ENCODE measurements at places on chromosomes 4 and X.
A peak's percentile ranks its signal among the peaks of the same experiment; 100 is the strongest.

GRCh38 chr4:94253036-94253435, 45.4 kb downstream of the SMARCAD1 start:
- no peak for DNase-seq

DNA sequence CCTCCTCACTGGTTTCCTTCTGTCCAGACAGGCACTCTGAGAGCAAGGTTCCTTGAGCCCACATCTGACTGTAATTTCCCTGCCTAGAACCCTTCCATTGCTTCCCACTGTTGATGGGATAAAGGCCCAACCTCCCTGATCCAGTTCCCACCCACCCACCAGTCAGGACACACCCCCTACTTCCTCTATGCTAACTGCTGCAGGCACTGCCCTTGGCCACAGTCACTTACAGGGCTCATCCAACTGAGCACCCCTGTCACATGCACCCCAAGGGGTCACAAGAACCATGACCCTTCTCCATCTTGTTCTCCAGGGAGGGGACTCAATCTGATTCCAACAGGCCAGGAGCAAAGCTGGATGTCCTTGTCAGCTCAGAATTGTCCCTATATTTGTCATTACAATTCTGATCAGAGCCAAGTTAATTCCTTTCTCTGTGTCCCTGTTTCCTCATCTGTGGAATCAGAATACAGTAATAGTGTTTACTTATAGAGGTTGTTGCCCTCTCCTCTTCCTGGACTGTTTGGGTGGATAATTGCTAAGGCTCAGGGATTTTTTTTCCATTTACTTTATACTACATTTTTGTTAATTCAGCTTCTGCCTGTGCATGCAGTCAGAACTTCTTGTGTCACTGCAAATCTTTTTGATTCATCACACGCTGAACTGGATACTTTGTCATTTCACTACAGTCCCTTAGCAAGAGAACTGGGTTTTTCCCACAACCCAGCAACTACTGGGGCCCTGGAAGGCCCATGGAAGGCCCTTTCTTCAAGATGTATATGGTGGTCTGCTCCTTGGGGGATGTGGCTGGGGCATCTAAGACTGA, 105.6 kb upstream of the MAMLD1 start:
- DNase-seq, result no peak

GRCh38 chr4:15757054-15757453, 21.1 kb upstream of the CD38 start:
- no peak for DNase-seq

GRCh38 chr4:99405433-99406115, 29.6 kb downstream of the ADH7 start:
- peak; percentile 8 for DNase-seq

DNA sequence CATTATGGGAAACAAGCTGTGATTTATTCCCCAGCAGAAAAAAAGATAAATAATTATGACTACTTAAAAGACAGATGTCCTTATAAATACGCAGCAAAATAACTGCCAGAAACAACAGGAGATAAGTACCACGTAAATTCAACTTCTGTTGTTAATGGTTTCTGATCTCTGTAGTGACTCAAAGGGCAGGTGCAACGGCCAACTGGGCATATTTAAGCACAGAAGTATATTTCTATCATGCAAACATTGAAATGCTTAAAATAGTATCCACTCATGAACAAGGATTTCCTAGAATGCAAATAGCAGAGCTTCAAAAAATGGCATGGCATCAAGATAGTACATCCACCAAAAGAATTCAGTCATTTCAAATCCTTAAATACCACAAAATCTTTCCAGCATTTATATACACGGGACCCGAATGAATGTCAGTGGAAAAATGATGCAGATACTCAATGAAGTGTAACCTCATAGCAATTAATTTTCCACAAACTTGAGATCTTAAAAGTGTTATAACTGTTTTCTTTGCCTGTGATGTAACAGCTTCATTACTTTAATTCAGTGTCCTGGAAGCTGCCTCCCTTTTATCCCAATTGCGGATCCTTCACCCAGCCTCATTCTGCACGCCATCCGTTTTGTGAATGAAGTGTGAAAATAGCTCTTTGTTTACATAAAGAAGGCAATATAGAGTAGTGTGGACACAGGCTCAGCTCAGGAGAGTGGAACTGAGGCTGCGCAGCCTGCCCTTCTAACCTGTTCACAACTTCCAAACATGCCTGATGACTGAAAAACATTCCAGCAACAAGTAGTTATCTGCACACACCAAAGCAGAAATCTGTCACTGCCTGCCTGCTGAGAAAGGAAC, 10.2 kb downstream of the PDGFC start:
- DNase-seq, result no peak

GRCh38 chr4:172654457-172654856, 514.2 kb upstream of the GALNT7 start:
- DNase-seq, result peak; percentile 66

DNA sequence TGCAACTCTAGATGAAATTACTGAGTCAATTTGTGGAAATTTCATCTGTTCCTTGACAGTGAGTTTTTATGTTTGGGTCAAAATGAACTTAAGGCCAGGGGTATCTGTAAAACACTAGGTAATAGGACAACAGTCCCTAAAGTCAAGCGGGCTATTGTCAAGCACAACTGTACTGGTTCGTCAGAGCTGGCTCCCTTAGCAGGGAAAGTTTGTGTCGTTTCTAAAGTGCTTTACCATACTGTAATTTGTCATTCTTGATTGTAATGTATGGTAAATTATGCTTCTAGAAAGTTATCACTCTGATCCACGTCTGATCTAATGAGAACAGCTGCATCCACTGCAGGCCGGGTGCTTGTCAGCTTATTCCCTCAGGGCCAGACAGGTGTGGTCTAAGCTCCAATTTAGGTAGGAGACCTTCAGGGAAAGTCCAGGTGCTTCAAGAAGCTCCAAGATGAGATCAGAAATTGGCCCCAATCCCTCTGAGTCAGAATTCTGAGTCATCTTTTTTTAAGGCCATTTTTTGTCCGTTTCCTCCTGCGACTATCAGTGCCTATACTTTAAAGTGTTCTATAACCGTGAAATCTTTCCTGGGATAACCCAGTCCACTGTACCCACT, 92.2 kb downstream of the PALLD start:
- DNase-seq, result no peak

DNA sequence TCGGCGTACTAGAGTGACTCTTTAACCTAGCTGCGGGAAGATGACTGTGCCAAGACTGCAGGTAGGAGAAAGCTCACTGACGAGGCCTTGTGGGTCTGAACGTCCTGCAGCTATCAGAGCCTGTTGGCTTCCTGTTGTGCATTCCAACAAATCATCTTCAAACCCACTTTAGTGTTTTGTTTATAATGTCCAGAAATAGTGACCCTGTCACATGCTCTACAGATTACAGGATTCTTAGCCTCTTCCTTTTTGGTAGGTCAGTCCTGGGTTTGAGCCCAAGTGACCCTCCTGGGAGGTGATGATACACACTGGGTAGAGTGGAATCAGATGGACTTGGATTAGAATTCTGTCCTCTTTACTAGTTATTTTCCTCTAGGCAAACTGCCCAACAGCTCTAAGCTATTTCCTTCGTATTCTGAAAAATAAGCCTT, 33.2 kb downstream of the HTT start:
- DNase-seq, result no peak

DNA sequence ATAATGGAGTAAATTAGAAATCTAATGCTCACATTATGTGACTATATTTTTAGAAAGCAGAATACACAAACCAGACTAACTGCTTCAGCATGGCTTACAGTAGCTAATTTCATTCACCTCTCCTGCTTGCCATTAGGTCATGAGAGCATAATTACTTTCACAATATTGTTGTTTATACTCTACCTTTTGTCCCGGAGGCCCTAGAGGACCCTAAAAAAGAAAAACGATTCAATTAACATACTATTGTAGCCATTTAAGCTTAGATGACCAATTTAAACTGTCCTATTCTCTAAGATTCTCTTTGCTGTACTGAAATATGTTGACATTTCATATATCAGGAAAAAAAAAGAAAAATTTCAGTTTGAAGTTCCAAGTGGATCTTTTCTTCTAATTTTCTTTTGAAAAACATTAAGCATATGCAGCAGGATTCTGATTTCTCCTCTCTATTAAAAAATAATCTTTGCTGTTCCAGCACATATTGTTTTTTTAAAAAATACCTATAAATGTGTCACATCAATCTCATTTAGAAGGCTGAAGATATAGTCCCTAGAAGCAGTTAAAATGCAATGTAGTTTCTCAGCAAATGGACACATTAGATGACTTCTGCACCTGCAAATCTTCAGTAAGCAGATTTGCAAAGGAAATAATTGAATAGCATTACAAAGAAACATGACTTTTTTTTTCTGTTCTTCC, 157.7 kb upstream of the ETNPPL start:
- no peak for DNase-seq

GRCh38 chr4:175930471-175930870, 118.4 kb upstream of the GPM6A start:
- no peak for DNase-seq

- DNase-seq, result no peak
Measured at GRCh38 chr4:152065545-152065944, 304.7 kb upstream of the GATB start.

- DNase-seq, result no peak
Measured at GRCh38 chr4:86033171-86033570, 326.7 kb downstream of the MAPK10 start.

- DNase-seq, result no peak
Measured at GRCh38 chrX:71577682-71578081, 555 bp upstream of the GCNA start.

GRCh38 chr4:26321373-26322221, 783 bp downstream of the RBPJ start:
- peak; percentile 18 for DNase-seq

GRCh38 chr4:100289530-100289888, 99.2 kb upstream of the DDIT4L start:
- no peak for DNase-seq

- DNase-seq, result no peak
Measured at GRCh38 chrX:63506320-63506719, 155.2 kb upstream of the SPIN4 start.

DNA sequence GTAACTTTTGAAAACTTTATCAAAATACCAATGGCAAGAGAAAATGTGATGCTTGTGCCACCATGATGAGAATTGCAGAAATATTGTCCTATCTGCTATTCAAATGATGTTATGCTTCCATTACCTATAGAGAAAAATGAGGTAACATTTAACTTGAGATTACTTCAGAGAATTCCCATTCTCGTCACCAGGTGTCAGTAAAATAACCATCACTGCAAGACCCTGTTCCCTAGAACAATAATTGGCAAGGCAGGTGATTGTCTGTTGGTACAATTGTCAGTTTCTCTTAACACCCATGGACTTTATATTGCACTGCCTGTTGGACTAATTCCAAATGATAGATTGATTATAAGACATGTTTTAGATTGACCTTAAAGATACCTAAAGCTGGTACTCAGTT, 179.9 kb downstream of the GABRG1 start:
- no peak for DNase-seq

GRCh38 chr4:7276515-7276914, 84.2 kb downstream of the SORCS2 start:
- no peak for DNase-seq

- no peak for DNase-seq
Measured at GRCh38 chr4:10773010-10773409, 88.4 kb upstream of the CLNK start.

DNA sequence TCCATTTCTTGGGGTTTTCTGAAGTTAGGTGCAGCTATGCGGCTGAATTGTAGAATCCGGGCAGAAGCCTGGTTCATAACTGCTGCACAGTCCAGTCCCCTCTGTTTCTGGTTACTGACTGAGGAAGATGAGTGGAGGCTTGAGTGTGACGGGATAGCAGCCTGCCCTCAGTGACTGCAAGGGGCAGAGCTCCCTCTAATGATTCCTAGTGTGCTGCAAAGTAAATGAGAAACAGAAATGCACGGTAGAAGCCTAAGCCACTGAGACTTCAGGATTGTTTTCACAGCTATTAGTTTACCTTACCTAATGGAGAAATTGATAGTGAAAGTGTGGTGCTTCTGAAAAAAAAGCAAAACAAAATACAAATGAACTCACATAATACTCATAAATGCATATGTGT, 189.2 kb downstream of the GPM6A start:
- DNase-seq, result no peak

- DNase-seq, result peak; percentile 26
Measured at GRCh38 chr4:101252721-101253120, 94.6 kb downstream of the PPP3CA start.

DNA sequence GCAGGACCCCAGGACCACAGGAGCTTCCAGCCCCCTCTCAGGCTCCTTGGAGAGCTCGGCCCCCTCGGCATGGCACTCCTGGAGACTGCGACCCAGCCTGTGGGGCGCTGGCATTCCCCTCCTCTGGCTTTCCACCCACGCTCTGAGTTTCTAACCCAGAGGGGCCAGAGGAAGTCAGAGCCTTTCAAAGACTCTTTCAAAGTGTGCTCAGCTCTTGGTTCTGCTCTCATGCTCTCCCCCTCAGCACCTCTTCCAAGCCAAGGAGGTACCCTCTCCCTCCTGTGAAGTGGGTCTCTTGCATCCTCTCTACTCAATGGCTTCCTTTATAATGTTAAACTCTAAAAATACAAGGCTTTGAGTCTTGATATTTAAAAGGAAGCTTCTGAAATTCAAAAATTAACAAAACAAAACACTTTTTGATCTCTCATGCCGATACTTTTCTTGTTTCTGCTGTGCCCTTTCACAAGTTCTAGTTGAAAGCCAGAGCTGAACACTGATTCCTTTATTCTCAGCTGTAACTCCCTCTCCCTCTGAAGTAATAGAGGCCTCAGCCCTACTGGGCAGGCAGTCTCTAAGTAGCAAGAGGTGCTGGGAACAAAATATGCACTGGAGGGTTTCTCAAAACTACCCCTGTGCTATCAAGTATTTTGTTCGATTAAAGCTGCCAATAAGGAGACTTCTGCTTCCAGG, 82.8 kb downstream of the NAT8L start:
- DNase-seq, result no peak

GRCh38 chr4:154416190-154416547, 75.4 kb downstream of the DCHS2 start:
- no peak for DNase-seq

DNA sequence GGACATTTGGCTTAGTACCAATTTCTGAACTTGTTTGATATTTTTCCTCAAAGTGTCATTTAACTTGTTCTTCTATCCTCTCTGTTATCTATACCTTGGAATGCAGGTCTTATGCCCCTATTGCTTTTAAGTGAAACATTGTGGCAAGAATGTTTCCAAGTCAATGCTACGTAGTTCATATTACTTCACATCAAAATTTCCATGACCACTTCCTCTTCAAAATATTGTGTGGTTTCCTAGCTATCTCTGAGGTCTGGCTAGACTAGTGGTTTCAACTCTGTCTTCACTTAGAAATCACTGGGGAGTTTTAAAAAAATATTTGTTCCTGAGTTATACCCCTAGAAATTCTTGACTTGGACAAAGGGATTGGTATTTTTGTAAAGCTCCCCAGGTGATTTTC, 20.2 kb upstream of the RASGEF1B start:
- no peak for DNase-seq

All from NCI-H524 treated with DMSO at 0.1 percent for 48 hours (cell line).